ENCODE measurements at places on chromosomes 5 and 9.

DNA sequence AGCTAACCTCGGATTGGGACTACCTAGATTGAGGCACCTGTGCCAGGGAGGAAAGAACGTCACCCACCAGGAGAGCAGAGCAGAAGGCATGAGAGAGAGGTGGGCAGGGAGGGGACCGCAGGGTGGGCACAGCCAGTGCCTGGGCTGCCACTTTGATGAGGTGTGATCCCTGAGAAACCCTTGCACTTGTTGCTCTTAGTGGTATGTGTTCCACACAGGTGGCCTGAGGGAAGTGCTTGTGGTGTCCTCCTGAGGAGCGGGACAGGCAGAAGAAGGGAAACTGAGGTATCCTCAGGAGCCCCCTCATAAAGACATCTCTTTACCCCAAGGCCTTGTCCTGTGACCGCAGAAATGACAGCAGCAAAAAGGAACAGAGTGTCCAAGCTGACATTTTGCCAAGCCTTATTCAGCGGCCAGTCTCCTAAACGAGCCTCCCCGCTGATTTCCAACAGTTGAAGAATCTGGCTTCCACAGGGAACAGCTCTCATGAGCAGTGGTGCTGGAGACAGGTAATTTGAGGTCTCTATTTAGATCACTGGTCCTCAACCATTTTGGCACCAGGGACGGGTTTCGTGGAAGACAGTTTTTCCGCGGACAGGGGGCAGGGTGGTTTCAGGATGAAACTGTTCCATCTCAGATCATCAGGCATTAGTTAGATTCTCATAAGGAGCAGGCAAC lies 82.4 kb downstream of the FOXD1 start:
- no peak for ATAC-seq

GRCh38 chr5:176980818-176981217 lies 25.8 kb downstream of the UIMC1 start:
- no peak for ATAC-seq

DNA sequence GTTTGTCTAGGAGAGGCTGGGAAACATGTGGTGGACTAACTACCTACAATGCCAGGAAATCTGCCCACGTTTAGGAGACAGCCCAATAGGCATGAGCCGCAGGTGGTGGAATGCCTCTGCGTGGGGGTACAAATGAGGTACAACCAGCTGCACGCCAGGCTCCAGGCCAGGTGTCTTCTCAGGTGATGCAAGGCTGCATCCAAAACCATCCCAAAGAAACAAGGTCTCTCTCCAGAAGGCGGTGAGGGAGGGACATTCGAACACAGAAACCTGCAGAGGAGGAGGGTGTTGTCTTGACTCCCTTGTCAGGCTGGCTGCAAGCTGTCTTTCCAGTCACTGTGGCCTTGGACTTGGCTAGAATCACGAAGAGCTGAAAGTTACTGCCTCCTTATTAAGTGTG lies 11.6 kb downstream of the ANKH start:
- no peak for ATAC-seq

GRCh38 chr9:91269907-91270491 lies 91.7 kb downstream of the AUH start:
- no peak for ATAC-seq

DNA sequence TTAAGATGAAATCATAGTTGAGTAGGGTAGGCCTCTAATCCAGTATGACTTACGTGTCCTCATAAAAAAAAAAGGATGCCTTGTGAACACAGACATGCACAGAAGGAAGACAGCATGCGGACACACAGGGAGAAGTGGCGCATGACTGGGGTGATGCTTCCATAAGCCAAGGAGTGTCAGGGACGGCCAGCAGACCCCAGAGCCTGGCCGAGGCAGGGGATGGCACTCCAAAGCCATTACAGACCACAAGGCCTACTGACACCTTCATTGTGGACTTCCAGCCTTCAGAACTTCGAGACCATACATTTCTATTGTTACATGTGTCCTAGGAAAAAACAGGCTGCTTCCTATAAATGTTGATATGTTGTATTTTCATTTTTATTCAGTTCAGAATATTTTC lies 19.9 kb downstream of the EHMT1 start:
- no peak for ATAC-seq

GRCh38 chr5:134140530-134141201 lies 26.2 kb downstream of the TCF7 start:
- ATAC-seq, result peak; percentile 42

- ATAC-seq, result no peak
Measured at GRCh38 chr5:39598661-39599248, 174.0 kb upstream of the DAB2 start.

DNA sequence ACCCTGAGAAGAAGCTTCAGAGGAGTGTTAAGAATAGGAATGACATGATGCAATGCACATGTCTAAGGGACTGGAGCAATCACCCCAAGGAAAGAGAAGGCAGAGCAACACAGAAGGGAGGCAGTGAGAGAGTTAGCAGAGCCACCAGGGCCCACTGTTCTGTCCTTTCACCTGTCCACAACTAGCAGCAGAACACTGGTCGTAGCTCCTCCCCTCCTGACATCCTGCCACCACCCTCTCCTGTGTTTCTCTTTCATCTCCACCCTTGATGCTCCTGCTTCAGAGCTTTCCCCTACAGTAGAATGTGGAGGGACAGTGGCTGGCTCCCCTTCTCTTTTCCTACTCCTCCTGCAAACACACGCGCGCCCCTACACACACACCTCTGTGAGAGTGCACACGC lies 483.4 kb upstream of the KIF2A start:
- no peak for ATAC-seq

GRCh38 chr9:71552480-71552879 lies 215.8 kb downstream of the CEMIP2 start:
- no peak for ATAC-seq

DNA sequence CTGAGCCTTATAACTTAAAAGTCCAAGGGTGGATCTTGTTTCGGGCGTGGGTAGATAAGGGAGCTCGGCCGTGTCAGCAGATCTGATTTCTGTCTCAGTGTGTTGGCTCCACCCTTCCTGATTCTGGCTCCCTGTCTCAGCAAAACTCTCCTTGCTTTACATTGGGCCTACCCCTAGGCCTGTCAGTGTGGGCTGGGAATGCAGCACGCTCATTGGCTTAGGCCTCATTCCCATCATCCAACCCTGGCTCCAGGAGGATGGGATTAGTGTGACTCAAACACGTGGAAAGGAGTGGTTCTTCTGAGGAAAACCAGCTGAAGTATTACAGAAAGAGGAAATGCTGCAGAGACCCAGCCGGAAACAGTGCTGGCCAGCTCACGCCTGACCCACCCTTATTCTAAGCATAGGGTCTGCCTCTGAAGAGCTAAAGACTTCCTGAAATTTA lies 59.9 kb downstream of the ZFAND5 start:
- ATAC-seq, result peak; percentile 99

GRCh38 chr5:164203581-164204225 lies 698.3 kb downstream of the MAT2B start:
- ATAC-seq, result no peak

GRCh38 chr9:106535439-106535838 lies 327.5 kb upstream of the ZNF462 start:
- no peak for ATAC-seq

GRCh38 chr5:148972974-148973374 lies 89.9 kb downstream of the SH3TC2 start:
- ATAC-seq, result peak; percentile 86

- no peak for ATAC-seq
Measured at GRCh38 chr9:99029083-99029645, 75.7 kb upstream of the TGFBR1 start.

- peak; percentile 80 for ATAC-seq
Measured at GRCh38 chr5:145856285-145856818, 16.5 kb downstream of the GRXCR2 start.
